ENCODE measurements at places on chromosomes 3 and 15. TPM values are rescaled to one million over a fixed set of nuclear protein-coding genes. Genes with fewer than 3 reads are reported as not detected.

The NR1I2 gene
- total RNA-seq = not detected

The SMCO1 gene
- not detected for total RNA-seq

The AP3B2 gene
- total RNA-seq = 0.14 TPM

The CSK gene
- total RNA-seq = 22.7 TPM

DNA sequence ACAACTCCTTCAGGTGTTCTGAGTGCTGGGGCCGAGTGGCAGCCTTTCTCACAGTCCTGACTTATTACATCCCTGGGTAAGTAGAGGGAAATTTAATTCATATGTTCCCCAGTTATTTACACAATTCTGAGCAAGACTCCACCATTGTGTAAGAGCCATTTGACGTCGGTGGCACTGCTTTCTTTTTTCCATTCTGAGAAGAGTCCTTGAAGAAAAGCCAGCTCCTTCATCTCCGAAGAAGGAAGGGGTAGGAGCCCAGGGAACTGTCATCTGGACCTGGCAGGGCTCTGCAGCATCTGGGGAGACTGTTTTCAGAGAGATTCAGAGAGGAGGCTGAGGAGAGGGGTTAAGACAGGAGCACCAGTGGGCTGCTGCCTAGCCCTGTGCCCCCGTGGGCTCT, 22.6 kb upstream of the MASP1 start:
- no peak for DNase-seq

- no peak for DNase-seq
Measured at GRCh38 chr15:77983091-77983707, 94.3 kb downstream of the TBC1D2B start.

GRCh38 chr3:32612547-32612946, 41.9 kb upstream of the DYNC1LI1 start:
- DNase-seq = no peak

DNA sequence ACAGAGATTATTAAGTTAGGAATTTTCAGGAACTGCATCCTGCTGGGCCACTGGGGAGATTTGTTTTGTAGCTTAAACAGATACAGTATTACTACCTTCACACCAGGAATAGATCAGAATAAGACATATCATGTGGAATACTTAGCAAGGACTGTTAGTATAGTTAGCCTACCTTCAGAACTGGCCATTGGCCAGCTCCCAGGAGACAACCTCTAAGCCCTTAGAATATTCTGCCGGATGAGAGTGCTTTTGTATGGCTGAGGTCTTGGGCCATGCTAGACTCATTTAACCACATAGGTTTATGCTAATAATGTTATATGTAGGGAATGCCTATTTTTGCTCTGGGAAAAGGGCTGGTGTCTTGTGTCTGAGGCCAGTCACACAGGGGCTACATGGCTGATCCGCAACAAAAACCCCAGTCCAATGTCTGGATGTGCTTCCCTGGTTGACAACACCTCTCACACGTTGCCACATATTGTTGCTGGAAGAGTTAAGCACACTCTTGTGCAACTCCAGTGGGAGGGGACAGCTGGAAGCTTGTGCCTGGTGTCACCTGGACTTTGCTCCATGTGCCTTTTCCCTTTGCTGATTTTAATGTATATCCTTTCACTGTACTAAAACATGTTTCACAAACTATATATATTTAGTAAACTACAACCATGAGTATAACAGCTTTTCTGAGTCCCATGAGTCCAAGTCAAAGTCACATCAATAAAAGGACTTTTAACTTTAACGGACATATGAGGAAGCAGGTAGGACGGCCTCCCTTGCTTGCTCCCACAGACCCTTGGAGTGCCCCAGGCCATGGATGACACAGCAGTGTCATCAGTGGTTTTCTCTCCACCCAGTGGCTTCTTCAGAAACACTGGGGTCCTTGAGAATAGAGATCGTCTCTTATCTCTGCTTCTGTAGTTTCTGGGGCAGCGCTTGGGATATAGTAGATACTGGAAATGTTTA, 118.0 kb upstream of the C3orf80 start:
- DNase-seq = no peak

DNA sequence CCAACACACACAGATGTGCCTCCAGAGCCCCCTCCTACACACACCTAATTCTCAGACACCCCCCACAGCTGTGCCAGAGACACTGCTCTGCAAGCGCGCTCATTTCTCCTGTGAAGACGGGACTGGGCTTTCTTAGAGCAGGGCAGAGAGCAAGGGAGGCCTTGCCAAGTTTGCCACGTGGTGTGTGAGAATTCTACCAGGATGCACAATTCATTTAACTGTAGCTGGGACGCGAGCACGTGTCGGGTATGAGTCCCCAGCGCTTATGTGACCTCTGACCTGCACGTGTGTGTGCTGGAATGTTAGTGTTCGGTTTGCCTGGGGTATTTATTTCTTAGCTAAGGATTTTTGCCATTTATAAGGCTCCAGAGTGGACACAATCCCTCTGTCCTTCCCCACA, 37.0 kb downstream of the FEM1B start:
- no peak for DNase-seq

Measured in H4 (cell line).